HAP-1 (cell line): ENCODE measurements at places on chromosomes 11 and 22.

DNA sequence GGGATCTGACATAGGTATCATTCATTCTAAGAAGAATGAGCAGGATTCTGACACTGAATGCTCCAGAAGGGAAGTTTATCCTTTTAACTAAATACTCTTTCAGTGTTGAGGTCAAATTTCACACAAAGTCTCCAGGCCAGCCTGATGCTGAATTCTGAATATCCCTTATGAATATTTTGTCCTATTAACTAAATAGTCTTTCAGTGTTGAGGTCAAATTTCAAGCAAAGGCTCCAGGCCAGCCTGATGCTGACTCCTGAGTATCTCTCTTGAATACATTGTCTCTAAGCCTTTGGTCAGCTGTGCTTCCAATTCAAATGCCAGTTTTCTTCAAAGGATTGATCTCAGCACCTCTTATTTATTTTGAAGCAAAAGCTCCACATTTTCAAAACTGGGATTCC, 676.8 kb downstream of the NTM start:
- no peak for DNase-seq

- no peak for DNase-seq
Measured at GRCh38 chr22:31876156-31876920, 68.0 kb upstream of the YWHAH start.

GRCh38 chr11:132131047-132131446, 760.6 kb downstream of the NTM start:
- DNase-seq = no peak

- DNase-seq = no peak
Measured at GRCh38 chr11:111748035-111748804, 18.0 kb downstream of the PPP2R1B start.

- DNase-seq = no peak
Measured at GRCh38 chr22:49674479-49675050, 153.1 kb downstream of the BRD1 start.

DNA sequence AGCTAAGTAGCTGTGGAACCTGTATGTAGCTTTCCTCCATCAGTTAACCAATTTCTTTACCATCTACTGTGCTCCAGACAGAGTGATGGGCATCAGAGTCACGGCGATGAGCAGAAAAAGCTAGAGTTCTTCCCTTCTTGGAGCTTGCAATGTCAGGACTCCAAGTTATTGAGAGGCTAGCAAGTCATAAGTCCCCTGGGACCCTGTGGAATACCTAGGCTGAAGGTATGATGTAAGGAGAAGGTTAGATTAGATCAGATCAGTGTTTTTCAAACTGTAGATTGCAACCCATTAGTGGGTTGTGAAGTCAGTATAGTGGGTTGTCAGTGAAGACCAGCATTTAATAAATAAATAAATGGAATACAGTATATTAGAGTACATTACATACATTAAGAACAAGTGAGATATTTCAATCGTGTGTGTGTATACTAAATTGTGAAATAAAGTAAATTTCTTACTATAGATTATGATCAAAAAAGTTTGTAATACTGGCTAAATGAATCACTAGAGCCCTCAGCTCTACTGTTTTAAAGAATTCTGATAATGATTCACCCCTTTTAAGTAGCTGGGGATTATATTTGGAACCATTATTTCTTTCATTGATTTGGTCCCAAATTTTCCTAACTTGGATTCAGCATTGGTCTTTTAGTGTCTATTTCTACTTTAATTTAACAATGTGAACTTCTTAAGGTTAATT, 52.3 kb downstream of the RASSF10 start:
- DNase-seq = no peak

GRCh38 chr11:69524991-69525411, 43.5 kb downstream of the LINC01488 start:
- DNase-seq = no peak

DNA sequence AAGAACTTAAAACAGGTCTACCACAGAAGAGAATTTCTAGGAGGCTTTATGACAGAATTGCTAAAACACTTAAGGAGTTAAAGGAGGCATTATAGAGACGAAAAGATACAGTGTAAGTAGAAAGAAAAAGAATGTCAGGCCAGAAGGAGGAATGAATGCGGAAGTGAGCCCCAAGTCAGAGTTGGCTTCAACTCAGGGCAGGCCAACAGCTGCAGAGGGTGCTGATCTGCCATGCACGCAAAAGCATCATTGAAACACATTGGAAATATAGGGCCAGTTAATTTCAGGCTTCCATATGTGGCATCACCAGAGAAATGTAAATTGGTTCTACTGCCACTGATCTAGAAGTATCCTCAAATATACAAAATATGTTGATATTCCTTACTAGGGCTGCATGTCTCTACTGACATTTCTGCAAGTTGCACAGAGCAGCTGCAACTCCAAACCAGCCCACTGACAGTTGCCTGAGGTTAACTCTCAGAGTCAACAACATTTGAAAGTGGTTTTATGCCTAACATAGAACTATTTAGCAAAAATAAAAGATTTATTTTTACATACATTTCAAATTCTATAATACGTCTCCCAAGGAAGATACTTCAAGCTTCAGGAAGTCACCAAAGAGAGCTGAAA, 324.1 kb downstream of the C11orf87 start:
- no peak for DNase-seq

DNA sequence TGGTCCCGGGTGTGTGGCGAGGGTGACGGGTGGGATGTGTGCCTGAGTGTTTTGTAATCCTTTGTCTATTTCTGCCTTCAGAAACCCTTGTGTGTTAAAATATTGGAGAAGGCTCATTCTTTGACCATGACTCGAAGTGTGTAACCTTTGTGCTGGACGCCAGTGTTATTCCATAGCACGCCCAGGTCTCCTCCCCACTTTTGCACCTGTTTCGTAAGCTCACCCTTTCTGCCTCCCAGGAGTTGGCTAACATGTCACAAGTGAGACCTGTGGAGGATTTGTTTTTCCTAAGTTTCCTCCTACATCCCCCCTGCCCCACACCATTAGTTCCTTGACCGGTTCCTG, 382 bp downstream of the C11orf54 start:
- DNase-seq = no peak

GRCh38 chr11:96259134-96259830, 83.7 kb downstream of the MAML2 start:
- DNase-seq = no peak

DNA sequence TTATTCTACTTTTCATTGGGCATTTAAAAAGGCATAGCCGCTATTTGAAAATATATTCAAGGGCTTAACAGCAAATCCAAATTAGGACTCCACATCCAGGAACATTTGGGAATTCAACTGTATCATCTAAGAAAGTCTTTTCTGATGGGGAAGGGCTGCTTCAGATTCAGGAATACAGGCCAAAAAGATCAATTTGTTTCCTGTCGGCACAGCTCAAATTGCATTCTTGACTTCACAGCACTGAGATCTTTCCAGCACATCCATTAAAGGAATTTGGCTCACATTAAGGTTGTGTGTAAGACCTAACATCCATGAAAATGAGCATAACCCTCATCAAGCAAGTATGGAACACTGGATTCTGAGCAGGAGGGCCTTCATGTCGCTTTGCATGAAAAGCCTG, 1169.5 kb upstream of the CCDC90B start:
- DNase-seq = no peak

DNA sequence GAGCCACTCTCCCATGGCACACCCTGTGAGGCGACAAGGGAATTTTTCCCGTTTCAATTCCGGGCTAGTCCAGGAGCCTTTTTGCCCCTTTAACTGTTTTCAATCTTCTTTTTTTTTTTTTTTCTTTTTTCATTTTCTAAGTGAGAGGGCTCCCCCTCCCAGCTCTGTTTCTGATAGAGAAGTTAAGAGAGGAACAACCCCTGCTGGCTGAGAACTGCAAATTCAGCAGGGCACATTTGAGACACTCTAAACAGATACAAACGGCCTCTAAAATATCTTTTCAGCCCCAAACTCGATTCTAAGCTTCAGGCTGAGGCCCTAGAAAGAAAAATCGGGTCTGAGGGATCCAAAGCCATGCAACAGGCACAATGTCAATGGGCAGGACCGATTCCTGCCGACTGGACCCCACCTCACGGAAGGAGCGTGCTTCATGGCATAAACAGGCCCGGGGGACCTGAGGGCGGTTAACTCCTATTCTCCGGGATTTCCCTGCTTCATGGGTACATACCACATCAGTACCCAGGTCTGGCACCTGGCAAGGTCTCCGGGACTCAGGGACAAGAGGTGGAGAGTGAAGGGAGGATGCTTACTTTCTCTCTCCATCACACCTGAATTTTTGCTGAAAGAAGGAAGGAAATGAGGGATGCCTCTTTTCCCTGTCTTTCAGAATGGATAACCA, 627.5 kb downstream of the BUD13 start:
- no peak for DNase-seq

- DNase-seq = no peak
Measured at GRCh38 chr11:66617155-66617834, 865 bp downstream of the RBM14 start.

DNA sequence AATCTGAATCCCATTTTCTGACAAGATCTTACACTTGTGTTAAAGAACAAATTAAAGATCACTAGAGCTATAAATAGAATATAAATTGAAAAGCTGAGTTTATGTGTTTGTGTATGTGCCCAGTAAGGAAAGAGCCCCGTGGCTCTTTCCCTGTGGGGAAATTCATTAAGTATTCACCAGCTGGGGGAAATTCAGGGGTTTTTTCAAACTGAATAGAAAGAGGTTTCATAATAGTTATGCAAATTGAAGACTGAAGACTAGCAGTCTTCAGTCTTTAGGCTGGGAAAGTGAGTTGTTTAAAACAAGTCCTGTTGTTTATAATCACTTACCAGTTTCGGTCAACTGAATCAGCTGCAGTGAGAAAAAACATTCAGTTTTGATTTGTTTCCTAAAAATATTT, 11.3 kb upstream of the MS4A7 start:
- no peak for DNase-seq

GRCh38 chr11:121478226-121478894, 25.6 kb upstream of the SORL1-AS1 start:
- no peak for DNase-seq

GRCh38 chr11:101835506-101836063, 79.2 kb upstream of the CEP126 start:
- DNase-seq = no peak
